ENCODE measurements at places on chromosomes 1 and 21.

GRCh38 chr1:35220976-35221375 is 28.0 kb upstream of the SFPQ start:
- no peak for DNase-seq

DNA sequence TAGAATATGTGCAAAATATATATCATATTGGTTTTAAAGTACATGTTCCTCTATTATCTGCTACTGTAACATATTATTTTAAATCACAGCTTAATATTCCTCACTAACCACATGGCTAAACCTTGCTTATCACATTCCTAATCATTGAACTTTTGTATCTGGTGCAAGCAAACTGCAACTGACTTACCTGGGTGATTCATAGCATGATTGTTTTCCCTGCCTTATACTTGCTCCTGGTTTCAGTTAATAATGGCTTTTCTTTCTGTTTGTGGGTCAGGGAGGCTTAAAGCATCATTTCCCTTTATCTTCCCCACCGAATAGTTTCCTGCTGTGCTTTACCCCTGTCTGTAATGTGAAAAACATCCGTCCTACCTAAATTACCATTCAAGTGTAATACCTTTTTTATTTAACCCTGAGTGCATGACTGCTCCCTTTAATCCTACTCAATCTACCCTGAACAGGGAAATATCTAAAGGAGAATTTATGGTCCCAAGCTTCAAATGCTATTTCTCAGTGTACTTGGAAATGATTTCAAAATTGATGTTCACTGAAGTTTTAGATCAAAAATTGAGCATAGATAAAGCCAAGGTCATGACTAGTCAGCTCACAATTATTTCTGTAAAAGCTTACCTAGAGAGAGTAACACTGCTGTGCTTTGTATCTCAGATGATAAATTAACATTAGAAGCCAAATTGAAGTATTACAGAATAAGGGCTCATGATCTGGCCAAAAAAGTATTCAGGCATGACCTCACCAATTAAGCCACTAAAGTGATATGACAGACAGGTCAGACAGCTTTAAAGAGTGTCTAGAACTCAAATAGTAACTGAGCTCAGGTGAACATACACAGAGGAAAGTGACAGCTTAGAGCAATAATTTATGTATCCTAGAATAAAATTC is 507.1 kb downstream of the BRINP3 start:
- no peak for DNase-seq

GRCh38 chr1:8670371-8670818 is 147.0 kb downstream of the RERE start:
- DNase-seq = no peak

DNA sequence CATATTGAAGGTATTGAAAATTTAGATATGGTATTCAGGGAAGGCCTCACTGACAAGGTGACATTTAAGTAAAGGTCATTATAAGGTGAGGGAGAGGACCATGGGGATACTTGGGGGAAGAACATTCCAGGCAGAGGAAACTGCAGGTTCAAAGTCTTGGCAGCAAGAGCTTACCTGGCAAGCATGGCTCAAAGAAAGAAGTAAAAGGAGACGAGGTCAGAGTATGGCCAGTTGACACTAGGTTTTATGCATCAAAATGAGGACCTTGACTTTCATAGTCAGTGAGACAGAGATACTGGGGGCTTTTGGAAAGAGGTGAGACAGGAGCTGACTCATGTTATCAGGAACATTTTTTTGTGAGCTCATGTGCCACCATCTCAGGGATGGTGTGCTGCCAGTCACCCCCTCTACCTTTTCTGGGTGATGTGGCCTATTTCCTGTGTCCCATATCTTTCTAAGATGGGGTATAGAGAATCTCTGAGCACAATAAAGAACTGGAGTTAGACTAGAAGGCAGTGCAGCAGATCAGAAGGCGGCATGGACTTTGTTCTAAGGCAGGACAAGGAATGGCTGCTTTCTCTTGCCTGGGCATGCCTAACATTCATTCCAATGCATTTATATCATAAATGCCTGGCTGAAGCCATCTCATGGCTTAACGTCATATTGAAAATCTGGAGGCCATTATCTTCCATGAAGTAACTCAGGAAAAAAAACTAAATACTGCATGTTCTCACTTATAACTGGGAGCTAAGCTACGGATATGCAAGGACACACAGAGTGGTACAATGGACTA is 406.7 kb downstream of the NTNG1 start:
- DNase-seq = no peak

DNA sequence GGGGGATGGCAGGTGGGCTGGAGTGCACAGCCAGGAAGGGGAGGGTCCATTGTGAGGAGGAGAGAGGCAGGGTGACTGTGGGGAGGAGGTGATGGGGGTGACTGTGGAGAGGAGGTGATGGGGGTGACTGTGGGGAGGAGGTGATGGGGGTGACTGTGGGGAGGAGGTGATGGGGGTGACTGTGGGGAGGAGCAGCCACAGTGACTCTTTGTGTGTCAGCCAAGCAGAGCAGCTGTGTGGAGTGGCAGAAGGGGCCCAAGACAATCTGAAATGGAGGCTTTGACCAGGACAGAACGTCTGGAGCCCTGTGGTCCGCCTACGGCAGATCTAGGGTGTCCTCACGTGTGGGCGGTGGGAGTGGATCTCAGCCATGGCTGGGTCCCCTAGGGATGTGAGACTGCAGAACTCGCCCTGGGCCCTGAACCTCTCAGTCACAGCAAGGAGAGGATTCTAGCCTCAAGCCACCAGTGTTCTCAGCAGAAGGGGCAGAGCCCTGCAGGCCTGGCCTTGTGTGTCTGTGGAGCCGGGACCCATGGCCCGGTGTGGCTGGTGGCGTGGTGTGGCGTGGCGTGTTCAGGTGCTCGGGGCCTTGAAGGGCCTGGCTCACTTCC is 81.5 kb downstream of the OBSCN start:
- DNase-seq = no peak

GRCh38 chr21:45498646-45499000 is 43.6 kb downstream of the SLC19A1 start:
- DNase-seq = no peak

GRCh38 chr1:7398982-7399381 is 372.1 kb upstream of the VAMP3 start:
- no peak for DNase-seq

GRCh38 chr21:37658817-37659458 is 257.3 kb downstream of the KCNJ6 start:
- no peak for DNase-seq

DNA sequence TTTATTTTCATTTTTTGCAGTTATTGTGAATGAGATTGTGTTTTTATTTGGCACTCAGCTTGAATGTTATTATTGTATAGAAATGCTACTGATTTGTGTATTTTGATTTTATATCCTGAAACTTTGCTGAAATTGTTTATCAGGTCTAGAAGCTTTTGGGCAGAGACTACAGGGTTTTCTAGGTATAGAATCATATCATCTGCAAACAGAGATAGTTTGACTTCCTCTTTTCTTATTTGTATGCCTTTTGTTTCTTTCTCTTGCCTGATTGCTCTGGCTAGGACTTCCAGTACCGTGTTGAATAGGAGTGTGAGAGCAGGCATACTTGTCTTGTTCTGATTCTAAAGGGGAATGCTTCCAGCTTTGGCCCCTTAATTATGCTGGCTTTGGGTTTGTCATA is 27.3 kb downstream of the ZNF691 start:
- no peak for DNase-seq
